ENCODE measurements at places on chromosomes 13 and 19.
A peak's percentile ranks its signal among the peaks of the same experiment; 100 is the strongest.

- DNase-seq = peak; percentile 45
Measured at GRCh38 chr13:110714797-110715394, 1.4 kb downstream of the ING1 start.

GRCh38 chr13:60018536-60018935 lies 145.2 kb downstream of the DIAPH3 start:
- DNase-seq = no peak

- no peak for DNase-seq
Measured at GRCh38 chr19:32176591-32176990, 168.8 kb upstream of the ZNF507 start.

DNA sequence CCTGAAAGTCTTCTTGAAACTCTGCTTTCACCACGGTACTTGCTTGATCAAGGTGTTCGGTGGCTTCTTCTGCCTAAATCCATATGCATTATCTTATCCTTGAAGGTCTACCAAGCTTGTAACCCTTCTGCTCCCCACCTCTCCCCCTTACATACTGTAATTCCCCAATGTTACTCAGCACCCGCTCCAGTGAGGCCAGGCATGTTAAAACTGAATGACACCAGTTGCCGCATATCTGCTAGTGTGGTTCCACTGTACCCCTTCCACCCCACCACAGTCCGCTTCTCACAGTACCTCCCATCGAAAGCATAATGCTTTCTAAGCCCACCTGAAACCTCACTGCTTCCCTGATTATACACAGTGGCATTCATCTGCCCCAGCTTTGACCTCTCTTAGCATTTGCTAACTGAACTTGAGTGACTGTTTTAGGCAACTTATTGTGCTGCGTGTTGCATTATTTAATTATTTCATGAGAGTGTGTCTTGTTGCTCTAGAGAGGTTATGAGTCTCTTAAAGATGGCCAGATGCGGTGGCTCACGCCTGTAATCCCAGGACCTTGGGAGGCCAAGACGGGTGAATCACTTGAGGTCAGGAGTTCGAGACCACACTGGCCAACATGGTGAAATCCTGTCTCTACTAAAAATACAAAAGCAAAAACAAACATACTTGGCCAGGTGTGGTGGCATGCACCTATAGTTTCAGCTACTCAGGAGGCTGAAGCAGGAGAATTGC lies 87.6 kb upstream of the MBNL2 start:
- DNase-seq = no peak

DNA sequence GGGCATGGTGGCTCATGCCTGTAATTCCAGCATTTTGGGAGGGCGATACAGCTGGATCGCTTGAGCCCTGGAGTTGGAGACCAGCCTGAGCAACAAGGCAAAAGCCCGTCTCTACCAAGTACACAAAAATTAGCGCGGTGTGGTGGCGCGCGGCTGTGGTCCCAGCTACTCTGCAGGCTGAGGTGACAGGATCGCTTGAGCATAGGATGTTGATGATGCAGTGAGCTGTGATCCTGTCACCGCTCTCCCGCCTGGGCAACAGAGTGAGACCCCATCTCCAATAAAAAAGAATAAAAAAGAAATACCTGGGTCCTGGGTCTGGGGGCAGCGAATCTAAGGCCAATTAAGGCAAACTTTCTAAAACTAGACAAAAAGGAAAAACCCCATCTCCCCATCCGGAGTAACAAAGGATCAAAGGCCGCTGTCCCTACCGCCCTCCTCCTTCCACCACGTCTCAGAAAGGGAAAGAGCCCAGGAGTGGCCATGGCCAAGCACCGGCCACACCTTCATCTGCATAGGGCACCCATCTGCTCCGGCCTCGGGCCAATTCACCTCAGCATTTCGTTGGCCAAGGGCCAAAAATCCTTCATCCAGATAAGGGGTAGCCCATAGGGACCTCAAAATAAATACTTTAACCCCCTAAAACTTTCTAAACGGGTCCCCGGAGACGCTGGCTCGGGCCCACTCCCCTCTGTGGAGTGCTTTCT lies 851 bp downstream of the ZNF320 start:
- DNase-seq = no peak

DNA sequence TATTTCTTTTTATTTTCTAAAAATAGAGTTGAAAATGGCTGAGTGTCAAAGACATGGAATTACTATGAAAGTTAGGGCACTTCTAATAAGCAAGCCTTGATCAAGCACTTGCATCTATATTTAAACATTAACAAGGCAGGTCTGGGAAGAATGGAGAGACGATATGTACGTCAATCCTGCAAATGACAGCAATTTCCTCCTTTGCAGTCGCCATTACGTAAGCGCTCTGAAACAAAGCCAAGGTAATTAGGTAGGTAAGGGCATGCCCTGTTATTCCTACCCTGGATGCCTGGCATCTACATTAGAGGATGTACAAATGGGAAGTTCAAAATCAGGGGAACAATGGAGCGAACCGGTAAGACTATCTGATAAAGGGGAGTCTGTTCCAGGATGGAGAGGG lies 664.0 kb upstream of the ARGLU1 start:
- no peak for DNase-seq

DNA sequence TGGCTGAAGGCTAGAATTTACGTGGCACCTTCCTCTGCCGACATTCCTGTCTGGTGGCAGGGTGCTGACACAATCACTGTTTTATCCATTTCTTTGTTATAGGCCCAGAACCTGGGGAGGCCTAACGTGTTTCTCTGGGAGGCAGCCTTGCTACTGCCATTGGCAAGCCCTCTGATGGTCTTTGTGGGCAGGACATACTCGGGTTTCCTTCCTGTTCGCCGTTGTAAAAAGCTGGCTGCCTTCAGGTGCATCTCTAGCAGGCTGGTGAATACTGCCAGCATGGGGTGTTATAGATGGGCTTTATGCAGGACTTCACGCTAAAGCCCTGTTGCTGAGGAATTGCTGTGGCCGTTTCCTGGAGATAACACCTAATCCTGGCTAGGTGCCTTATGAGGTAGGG lies 28.1 kb downstream of the B3GLCT start:
- no peak for DNase-seq

DNA sequence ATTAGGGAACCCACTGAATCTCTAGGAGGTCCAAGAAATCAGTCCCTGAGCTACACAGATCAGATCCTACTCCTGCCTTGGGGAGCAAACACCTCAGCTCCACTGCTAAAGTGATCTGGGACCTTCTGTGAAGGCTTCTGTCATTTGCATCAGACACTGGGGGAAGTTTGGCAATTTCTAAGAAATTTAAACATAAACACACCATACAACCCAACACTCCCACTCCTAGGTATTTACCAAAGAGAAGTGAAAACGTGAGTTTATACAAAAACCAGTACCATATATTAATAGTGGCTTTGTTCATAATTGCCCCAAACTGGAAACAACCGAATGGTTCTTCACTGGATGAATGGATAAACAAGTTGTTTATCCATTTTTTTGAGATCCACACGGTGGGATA lies 7.3 kb upstream of the TYROBP start:
- no peak for DNase-seq

- no peak for DNase-seq
Measured at GRCh38 chr13:108816375-108816774, 187.0 kb downstream of the MYO16 start.

- DNase-seq = no peak
Measured at GRCh38 chr13:59631271-59631670, 532.5 kb downstream of the DIAPH3 start.
